IPS DF 6.9 (cell line): ENCODE measurements at places on chromosomes 16 and 17.
A peak's percentile ranks its signal among the peaks of the same experiment; 100 is the strongest.

GRCh38 chr17:65941356-65941899 lies 250.5 kb downstream of the CEP112 start:
- DNase-seq: no peak

DNA sequence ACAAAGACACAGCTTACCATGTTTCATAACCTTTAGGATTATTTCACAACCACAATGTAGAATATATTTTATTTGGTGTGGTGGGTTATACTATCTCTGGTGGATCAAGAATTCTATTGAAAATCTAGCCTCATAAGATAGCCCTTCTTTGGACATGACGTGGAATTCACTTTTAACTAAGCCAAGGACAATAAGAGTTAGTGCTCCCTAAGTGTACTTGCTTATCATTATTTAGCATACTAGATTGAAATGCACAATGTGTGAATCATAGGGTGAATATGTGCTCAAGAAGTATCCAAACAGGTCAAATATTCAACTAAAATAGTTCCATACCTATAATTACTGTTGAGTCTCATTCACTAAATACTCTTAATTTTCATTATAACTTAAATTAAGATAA lies 1179.5 kb upstream of the GOT2 start:
- DNase-seq: no peak

DNA sequence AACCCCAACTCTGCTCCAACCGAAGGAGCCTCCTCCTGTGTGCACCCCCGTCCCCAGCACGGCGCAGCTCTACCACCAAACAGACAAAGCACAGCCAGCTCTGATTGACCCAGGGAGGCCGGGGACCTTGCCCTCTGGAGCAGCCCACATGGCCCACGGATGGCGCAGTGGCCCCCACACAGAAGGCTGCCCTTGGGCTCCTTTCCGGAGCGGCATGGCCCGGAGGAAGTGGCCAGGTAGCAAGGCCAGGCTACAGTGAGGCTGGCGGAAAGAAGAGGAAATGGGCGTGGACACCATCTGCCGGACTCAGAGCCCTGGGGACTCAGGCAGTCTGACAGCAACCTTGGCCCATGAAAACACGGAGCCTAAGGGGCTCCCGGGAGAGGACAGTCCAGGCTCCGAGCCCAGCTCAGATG lies 19.9 kb upstream of the ZC3H18 start:
- DNase-seq: no peak

GRCh38 chr17:30969989-30970830 lies 629 bp upstream of the RNF135 start:
- DNase-seq: no peak

DNA sequence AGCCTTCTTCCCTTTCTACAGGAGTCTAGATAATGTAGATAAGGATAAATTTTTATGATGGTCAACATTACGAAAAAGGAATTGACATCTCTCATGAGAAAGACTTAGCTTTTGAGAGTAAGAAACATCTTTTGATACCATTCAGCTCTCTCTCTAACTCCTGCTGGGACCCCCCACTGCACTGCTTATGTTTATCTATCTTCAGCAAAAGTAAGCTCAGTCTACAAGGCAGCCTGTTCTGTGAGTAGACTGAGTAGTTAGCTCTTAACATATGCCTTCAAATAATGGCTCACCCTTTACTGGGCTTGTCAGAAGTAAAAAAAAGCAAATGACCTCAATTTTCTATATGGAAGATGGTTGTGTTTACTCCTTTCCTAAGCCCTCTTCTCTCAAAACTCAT lies 372.2 kb upstream of the CDH11 start:
- DNase-seq: no peak

DNA sequence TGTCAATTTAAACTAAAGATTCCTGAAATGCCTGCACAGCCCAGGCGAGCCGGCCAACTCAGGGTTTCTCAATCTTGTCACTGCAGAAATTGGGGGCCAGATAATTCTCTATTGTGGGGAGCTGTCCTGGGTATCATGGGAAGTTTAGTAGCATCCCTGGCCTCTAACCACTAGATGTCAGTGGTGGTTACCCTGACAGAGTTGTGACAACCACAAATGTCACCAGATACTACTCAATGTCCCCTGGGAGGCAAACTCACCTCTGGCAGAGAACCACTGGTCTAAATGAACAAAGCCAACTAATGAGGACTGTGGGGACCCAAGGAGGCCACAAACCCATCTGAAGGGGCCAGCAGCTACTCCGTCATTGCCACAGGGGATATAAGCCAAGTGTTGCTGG lies 90.9 kb downstream of the MYH11 start:
- DNase-seq: peak; percentile 27
